ENCODE measurements at places on chromosomes 11 and 22.

- DNase-seq = peak; percentile 81
Measured at GRCh38 chr22:19431649-19432132, at the start of gene HIRA. HIRA (minus strand) TSS chr22:19431733; CDS start chr22:19431476, 257 bp downstream.

- no peak for DNase-seq
Measured at GRCh38 chr22:24985826-24986214, 33.3 kb downstream of the KIAA1671 start.

DNA sequence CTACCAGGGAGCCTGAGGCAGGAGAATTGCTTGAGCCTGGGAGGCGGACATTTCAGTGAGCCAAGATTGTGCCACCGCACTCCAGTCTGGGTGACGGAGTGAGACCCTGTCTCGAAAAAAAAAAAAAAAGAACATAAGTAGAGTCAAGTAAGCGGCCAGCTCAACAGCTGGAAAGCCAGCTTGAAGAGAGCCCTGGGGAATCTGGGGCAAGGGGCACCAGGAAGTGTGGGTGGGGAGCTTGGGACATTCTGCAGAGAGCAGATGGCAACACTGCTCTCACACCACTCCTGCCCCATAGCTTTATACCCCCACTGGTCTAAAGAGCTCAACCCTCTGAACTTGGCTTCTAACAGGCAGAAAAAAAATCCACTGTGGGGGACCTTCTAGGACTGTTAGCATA is 505.6 kb downstream of the BUD13 start:
- DNase-seq = no peak

DNA sequence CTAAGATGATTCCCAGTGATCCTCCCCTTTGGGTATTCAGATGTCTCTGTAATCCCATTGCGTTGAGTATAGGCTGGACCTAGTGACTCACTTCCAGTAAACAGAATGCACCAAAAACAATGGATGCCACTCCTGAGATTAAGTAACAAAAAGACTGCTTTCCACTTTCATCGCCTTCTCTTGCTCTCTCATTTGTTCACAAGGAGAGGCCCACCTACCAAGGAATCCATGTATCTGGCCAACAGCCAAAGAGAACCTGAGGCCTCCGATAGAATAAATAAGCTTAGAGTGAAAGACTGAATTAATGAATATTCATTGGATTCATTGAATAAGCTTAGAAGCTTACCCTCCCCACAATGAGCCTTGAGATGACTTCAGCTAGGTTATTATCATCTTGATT is 454.6 kb downstream of the KCNA4 start:
- no peak for DNase-seq

DNA sequence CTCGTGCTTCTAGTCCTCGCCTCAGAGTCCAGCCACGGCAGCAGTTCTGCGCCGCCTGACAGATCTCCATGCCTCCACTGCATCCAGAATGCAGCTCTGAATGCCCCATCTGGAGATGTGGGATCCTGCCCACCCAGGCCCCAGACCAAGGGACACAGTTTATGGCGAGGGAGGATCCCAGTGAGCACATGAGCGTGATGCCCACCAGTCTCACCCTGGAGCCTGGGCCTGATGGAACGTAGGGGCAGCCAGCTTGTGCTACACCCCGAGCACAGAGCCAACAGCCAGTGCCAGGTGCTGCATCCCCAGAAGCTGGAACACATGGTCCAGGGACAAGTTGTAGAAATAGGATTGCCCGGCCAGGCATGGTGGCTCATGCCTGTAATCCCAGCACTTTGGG is 10.4 kb downstream of the IGLL1 start:
- no peak for DNase-seq

DNA sequence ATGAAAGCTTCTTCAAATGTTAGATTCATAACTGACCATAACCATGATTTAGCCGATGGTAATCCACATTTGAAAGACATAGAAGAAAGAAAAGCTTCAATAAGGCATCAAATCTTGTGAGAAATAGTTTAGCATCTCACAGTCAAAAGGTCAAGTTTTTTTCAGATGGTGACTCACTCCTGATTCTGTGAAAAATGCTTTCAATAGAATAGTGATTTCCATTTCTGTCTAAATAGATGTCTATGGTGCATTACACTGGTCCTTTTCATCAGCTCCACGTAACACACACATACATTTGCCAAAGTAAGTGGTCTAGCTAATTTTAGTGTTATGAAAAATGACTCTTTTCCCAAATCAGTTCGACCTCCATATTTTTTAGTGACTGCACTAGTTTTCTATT is 139.2 kb downstream of the LRRC4C start:
- no peak for DNase-seq

DNA sequence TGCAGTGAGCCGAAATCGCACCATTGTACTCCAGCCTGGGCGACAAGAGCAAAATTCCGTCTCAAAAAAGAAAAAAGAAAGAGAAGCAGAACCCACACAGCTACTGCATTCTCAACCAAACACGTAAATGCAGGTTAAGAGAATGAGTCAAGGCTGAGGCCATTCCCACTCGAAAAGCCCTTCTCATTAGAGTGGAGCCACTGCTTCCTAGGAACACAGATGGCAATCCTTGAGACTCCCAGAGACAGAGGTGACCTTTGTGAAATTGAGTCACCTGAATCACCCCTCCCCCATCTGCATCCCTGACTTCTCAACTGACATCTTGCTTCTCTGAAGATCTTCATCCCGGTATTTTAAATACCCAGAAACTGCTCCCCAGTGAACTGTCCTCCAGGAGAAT is 8.2 kb downstream of the PACSIN2 start:
- DNase-seq = no peak

DNA sequence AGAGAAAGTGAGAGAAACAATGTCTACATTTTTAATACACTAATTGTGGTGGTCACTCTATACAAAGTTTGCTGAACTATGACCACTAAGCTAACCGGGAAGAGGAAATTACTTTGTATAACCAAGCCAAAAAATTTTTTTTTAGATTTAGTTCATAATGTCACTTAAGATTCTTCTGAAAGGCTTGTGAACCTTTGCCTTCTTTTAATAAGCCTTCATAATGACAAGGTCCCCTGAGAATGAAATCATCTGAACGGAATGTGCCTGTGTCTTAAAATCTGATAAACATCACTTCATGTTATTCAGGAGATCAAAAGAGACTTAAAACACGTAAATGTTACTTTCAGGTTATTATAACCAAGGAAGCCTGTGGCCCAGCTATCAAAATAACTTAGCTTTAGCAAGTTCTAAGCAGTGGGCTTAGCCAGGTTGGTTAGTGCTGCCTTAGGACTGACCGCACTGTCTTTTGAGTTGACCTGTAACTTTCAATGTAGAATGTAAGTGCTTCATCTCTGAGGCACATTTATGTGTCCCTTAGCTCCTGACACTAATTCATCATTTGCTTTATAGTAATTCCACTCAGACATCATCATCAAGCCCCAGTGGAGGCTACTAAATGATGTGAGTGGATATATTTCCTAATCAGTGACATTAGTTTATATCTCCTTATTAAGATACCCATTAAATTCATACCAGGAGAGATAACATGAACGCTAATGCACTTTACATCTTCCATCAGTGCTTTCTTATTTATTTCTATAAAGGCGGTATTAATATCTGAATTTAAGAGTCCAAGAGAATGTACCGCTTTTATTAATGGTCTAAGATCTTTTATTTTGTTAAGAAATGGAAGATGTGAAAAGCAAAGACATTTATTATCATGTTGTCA is 122.5 kb downstream of the WNT11 start:
- no peak for DNase-seq

GRCh38 chr11:9016916-9017642 is 13.3 kb upstream of the NRIP3 start:
- no peak for DNase-seq

GRCh38 chr11:132763503-132763902 is 768.8 kb downstream of the OPCML start:
- DNase-seq = no peak

DNA sequence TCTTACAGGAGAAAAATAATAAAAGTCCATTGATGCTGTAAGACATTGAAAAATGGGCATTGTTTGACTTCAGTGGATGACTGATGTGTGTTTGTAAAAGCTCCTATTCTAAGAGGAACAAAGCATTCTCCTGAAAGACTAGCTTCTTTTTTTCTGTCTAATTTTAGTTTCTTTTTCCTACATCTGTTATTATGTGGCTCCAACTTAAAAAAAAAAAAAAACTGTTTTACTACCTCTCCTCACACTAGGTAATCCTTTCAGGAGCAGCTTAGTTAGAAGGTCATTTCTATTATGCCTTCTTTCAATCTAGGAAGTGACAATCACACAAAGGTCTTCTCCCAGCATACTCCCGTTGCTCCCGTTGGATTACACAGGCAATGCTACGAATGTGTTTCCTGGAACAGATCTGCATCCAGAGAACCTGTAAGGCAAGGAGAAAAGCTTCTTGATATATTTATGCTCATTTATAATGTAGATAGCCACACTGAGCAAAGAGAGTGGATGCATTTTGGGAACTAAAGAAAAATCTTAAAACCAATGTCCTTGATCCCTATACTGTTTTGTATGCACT is 595.1 kb upstream of the CCDC179 start:
- no peak for DNase-seq

DNA sequence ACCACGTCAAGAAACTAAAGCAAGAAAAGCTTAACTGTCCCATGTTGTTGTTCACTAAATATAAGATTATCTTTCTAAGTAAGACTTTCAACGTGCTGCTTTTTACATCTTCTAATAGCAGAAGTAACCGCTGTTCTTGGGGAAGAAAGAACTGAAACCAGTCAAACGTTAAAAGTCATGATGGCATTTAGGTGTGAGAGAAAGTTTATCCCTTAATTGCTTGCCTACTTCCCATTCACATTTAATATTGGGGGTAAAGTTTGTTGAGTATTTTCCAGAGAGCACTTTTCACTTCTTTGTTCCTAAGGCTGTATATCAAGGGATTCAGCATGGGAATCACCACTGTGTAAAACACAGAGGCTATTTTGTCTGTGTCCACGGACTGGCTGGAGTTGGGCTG is 970 bp downstream of the OR5B21 start:
- DNase-seq = no peak

DNA sequence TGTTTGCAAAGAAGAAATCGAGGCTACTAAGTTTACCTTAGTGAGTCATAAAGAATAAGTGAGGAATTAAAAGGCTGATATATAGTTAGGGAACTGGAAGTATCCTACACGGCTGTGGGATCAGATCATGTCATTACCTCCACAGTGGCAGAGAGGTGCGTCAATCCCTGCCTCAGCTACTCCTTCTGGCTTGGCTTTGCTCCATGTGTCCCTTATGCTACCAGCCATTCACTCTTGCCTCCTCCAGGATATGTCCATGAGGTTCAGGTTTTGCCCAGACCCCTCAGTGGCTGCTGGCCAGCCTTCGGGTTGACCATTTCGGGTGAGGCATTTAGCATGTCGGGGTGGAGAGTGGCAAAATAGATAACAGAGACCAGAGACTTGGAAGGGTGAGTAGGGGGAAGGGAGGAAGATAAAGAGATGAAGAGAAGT is 153.4 kb downstream of the LDLRAD3 start:
- no peak for DNase-seq

- DNase-seq = no peak
Measured at GRCh38 chr11:32779136-32779535, 15.3 kb downstream of the CCDC73 start.

GRCh38 chr11:128477811-128478210 is 109.5 kb downstream of the ETS1 start:
- no peak for DNase-seq

DNA sequence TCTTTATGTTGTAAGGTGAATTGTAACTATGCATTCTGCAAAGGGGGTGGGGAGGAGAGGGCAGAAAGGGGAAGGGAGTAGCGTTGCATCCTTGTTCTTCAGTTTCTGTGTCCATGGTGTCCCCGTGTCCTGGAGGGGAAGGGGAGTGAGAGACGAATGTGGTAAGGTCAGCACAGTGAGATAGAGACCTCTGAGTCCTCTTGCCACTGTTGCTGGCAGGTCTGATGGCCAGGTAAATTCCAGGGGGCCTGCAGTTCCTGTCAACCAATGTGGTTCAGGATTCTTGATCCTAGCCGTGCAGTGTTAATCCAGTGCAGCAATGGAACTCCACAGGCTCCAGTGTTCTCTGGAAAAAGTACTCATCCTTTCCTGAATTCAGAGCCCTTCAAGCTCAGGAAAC is 14.6 kb upstream of the ADSL start:
- DNase-seq = no peak

DNA sequence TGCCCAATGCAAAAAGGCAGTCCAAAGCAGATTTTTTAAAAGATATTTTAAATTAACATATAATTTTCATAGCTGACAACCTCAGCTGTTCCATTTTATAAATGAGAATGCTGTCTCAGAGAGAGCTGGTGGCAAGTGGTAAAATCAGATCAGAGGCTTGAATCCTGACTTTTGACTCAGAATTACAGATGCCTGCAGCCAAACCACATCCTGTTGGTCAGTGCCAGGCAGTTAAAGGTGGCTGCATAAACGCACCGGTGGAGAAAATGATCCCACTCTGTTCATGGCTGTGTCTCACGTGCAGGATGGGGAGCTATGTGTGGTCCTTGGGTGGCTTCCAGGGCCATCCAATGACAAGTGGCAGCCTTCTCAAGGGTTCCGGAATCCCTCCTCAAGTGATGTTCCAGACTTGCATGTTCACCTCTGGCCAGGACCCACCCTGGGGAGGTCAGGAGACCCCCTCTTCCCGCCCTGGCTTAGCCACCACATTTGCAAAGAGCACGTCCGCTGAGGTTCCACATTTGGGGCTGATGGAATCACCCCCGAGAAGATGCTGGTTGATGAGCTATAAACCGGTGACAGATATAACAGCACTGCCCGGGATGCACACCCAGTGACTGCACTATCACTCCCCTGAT is 155.5 kb downstream of the SHANK2 start:
- DNase-seq = no peak

- no peak for DNase-seq
Measured at GRCh38 chr11:69116671-69117070, 39.1 kb upstream of the SMIM38 start.

DNA sequence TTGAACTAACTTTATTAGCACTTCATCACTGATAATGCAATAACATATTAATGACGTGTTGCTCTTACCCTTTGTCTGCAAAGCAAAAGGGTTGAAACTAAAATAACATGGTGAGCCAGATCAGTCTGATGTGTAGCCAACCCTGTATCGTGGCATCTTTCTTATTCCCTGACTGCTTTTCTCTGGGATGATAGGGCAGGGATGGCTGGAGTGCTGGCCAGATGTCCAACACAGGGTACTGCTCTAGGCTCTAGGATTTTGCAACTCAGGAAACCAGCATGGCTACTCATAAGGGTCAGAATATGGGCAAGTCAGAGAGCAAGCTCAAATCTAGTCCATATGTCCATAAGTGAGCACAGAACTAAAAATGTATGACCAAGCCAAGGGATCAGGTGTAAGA is 129.1 kb downstream of the SLC17A6 start:
- no peak for DNase-seq

All from stimulated activated CD4-positive, alpha-beta T cell treated with anti-CD3 and anti-CD28 coated beads, Interleukin-12 subunit alpha, Interleukin-12 subunit beta, amount 100 ng/mL, for 24 hours (primary cell).